ENCODE measurements at places on chromosomes 4 and X.

DNA sequence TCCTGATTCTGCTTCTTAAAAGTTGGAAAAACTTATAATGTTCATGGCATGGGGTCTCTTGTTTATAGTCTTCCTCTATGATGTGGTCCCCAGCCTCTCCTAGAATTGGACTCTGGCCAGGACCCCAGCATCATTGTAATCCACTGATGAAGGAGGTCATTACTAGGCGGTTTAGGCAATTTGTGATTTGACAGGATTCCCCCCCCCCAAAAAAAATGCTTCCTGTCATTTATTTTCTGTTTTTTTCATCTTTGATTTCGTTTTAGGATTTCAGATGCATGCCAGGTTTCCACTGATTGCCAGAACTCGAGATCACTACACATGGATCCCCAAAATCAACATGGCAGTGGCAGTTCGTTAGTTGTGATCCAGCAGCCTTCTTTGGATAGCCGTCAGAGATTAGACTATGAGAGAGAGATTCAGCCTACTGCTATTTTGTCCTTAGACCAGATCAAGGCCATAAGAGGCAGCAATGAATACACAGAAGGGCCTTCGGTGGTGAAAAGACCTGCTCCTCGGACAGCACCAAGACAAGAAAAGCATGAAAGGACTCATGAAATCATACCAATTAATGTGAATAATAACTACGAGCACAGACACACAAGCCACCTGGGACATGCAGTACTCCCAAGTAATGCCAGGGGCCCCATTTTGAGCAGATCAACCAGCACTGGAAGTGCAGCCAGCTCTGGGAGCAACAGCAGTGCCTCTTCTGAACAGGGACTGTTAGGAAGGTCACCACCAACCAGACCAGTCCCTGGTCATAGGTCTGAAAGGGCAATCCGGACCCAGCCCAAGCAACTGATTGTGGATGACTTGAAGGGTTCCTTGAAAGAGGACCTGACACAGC, 4.9 kb downstream of the SPRY1 start:
- DNase-seq: no peak

DNA sequence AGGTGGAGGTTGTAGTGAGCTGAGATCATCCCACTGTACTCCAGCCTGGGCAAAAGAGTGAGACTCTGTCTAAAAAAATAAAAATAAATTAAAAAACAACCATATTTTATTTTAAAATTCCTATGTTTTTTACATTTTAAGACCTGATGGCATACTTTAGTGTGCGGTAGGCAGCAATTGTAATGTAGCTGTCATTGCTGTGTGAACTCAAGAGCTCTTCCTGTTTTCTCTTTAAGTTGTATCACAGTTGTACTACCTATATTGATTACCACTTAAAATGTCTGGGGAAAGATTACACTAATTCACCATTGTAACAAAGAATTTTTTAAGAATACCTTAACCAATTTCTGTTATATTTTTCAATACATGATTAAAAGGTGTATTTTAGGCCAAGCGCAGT, 27.3 kb downstream of the ABCE1 start:
- DNase-seq: no peak

DNA sequence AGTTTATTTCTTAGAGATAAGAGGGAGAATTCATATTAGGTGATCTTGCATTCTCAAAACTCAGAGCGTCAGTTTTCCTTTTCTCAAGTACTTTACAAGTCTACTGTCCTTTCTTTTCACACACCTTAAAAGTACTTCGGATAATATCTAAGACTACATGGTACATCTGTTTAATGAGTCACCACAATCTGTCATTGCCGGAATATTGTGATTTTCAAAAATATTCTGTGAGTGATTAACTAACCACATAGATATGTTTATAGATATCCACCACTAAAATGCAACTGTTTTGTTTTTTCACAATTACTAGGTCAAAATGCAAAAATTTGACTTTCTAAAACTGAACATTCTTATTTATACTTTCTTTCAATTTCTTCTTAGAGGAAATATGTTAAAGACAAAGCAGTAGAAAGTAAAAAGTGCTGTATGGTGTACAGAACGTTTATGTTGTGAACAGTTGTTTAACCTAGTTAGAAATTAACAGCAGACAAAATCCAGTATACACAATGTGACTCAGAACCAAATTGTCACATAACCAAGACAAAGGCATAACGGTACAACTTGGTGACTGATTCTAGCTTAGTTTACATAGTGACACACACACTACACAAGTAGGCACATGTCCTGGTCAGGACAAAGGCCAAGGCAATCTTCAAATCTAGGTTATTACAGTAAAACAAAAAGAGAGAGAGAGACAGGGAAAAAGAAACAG, 482.9 kb downstream of the NAF1 start:
- no peak for DNase-seq

DNA sequence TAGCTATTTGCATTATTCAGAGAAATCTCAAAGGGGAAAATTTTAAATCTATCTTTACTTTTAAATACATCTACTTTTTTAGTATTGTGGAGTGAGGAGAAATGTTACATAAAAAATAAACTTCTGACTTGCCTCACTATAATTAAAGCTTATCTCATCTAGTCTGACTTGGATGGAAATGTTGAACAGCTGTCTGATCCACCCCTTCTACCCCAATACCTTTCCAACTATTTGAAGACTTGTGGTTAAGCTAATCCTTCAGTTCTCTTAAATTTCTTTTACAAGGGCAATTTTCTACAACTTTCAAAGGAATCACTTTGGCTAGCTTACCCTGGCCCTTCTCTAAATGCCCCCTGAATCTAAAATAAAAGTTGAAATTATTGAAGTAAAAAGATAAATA, 17.3 kb upstream of the RPS6KA6 start:
- DNase-seq: no peak

DNA sequence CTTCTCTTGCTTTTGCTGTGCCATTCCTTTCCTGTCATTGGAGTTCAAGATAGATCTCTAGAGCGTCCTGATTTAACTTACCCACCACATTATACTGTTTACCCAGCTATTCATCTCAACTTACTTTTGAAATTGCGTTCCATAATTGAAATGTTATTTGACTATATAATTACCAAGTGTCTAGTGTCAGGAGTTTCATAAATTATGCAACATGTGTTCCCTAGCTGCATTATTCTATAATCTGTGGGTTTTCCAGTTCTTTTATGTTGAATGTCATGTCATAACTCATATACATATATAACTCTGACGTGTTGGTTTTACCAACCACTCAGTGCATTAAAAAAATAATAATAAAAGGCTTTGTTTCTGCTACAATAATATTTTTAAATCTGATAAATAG, 285.9 kb upstream of the ARSJ start:
- DNase-seq: no peak

- no peak for DNase-seq
Measured at GRCh38 chr4:42074294-42074693, 78.2 kb downstream of the BEND4 start.

DNA sequence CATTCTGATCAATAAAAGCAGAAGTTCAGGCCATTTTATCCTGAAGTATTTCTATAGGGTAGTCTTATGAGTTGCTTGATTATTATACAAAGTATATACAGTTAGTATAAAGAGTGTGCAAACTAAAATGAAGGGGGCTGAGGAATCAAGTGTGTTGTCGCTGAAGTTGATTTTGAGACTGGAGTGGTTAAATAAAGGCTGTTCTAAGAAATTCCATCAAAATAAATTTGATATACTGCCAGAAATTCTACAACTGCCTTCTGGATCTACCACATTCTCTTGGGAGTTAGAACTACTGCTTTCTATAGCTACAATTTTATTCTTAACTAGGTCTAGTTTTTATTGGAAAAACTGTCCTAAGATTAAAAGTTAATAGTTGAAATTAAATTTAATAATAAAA, 12.4 kb downstream of the EDNRA start:
- no peak for DNase-seq

GRCh38 chr4:106809076-106809475, 227.0 kb downstream of the DKK2 start:
- DNase-seq: no peak

DNA sequence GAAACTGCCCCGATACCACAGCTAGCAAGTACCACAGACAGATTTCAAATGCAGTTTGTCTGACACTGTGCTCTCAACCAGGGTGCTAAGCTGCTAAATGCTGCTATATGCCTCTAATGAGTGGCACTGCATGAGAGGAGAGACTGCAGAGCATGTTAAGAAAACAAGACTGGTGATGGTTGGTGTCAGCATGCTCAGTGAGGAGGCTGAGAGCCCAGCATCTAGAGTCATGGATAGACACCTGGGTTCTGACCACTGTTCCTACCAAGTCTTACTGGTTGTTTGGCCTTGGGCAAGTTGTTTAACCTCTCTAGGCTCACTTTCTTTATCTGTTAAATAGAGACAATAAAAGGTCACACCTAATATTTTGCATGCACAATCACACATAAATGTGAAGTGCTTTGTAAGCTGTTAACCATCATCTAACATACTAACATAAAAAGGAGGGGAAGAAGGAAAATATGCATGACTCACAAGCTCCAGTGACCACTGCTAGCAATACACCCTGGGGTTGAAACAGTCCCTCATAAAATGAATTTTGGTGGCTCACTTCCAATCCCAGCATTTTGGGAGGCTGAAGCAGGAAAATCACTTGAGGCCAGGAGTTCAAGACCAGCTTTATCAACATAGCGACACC, 20.7 kb downstream of the HHIP start:
- no peak for DNase-seq

DNA sequence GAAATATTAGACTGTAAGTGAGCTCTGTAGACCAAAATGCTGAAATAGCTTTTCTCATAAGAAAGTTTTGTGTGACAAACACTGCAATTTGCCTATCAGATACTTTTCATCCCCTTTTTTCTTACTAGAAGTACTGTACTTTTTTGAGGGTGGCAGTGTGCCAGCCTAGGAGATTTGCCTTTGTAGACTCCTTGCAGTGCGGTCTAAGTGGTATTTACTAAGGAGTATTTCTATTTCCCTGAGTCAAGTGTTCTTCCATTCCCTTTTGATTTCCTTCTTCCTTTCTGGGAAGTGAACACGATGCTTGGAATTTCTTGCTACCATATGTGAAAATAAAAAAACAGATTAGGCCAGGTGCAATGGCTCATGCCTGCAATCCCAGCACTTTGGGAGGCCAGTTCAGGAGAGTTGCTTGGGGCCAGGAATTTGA, 34.6 kb downstream of the PDLIM5 start:
- no peak for DNase-seq

GRCh38 chrX:29225670-29226069, 638.4 kb downstream of the IL1RAPL1 start:
- no peak for DNase-seq

- DNase-seq: no peak
Measured at GRCh38 chr4:137663251-137664045, 131.2 kb upstream of the PCDH18 start.

- DNase-seq: no peak
Measured at GRCh38 chr4:110008540-110008939, 95.9 kb downstream of the EGF start.

- no peak for DNase-seq
Measured at GRCh38 chrX:133185938-133186337, 32.2 kb downstream of the TFDP3 start.

DNA sequence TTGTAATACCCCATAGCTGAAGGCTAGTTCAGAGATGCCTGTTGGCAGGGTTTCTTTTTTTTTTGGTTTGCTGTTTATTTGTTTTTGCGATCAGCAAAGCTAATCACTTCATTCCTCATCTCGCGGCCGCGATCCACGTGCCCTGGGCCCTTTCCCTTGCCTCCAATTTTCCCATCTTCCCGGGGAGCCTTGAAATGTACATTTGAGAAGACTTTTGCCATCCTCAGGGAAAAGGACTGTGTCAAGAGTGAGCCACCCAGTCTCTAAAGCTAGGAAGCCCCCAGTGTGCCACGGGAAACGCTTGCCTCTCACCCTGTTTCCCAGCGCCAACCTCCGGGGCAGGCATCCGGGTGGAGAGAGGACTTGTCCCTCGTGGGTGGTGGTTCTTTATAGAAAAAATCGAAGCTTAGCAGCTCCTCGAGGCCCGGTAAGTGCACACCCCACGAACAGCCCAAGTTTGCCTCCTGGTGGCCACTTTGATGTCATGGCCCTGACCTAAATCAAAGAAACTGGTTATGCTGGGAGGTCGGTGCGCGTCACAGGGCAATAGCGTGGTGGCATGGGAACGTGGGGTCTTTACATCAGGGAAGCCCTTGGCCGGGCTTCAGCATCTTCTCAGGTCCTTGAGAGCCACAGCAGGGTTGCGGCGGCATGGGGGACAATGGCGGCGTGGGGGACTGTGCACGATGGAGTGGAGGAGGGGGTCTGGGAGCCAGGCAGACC, 42.0 kb downstream of the MAP7D3 start:
- DNase-seq: no peak

GRCh38 chrX:80648023-80648422, 161.7 kb downstream of the BRWD3 start:
- no peak for DNase-seq

- no peak for DNase-seq
Measured at GRCh38 chr4:140556372-140557085, 12.2 kb downstream of the UCP1 start.
